CD8-positive, alpha-beta memory T cell (primary cell): ENCODE measurements at places on chromosomes 1 and 21.

DNA sequence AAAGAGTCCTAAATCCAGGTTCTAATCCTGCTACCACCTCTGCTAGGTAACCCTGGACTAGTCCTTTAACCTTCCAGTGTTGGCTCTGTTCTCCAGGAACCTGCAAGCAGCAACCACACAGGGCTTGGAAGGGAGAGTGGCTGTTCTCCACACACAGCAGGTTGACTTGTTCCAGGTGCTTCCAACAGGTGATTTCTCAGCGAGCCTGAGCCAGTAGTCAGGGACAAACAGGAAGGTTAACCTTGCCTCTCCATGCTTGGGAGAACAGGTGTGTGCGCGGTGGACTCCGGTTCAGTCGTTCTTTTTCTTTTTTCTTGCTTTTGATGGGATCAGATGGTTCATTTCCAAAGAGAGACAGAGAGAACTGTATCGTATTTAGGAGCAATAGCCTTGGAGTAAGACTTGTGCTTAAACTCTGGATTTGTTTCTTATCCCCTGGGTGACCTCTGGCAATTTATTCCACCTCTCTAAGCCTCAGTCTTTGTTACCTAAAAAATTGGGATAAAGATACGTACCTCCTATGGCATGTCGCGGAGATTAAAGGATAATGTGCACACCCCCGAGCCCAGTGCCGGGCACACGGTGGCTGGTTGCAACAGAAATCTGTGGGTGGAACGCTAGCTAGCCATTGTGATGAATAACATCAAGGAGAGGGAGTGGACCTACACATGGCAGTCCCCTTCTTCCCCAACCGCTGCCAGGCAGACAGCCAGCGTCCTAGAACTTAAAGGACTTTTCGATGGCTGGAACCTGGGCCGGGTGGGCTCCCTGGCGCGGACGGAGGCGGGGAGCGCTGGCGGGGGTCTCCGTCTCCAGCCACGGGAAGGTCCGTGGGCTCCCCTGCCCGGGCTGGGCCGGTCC lies 583 bp upstream of the CACHD1 start:
- no peak for DNase-seq

DNA sequence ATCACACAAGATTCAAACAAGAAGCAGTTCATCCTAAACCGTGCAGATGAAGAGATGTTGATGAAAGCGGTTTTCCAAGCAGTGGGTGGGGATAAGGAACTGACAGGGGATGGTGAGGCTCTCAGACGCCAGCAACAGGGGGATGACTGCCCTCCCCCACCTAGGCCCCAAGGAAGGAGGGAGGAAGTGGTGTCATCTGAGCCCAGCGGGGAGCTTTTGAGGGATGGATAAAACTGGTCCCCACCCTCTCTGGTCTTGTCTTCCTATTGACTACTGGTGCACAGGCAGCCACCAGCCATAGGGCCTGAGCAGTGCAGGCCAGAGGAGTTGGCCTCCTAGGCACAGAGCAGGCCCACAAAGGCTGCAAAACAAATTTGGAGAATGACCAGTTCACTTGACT lies 175.5 kb downstream of the HUNK start:
- DNase-seq: no peak

GRCh38 chr1:208965351-208965750 lies 618.2 kb upstream of the CAMK1G start:
- no peak for DNase-seq

DNA sequence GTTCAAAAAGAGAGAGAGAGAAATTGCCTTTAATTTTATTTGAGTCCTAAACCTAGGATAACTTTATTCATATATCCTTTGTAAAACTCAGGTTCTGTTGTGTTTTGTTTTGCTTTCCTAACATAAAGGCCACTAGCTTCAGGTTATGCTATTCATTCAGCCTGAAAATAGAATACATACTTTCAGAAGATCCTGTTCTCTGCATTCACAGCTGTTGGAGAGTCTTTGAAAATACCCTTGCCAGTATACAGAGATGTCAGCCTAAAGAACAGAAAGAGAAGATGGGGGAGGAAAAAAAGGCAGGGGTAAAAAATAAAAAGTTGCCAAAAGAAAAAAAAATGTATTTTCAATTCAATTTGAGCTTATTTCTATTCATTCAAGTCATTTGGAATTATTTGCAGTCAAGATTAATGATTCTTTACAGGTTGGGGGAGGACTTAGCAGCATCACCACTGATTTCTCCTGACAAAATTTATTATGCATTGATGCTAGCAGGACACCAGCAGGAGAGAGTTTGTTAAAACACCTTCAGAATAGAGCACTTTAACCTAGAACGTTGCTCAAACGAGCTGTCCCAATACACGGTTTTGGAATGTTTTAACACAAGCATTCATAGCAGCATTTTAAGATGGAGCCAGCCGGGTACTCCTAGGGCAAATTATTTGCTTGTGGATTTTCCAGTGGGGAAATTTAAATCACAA lies 318.5 kb downstream of the NTNG1 start:
- DNase-seq: no peak

DNA sequence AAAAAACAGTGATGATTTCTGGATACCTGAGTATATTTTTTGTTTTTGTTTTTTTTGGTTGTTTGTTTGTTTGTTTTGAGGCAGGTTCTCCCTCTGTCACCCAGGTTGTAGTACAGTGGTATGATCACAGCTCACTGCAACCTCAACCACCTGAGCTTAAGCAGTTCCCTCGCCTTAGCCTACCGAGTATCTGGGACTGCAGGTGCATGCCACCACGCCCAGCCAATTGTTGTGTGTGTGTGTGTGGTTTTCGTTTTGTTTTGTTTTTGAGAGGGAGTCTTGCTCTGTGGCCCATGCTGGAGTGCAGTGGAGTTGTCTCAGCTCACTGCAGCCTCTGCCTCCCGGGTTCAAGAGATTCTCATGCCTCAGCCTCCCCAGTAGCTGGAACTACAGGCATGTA lies 55.3 kb upstream of the RCC1 start:
- no peak for DNase-seq

DNA sequence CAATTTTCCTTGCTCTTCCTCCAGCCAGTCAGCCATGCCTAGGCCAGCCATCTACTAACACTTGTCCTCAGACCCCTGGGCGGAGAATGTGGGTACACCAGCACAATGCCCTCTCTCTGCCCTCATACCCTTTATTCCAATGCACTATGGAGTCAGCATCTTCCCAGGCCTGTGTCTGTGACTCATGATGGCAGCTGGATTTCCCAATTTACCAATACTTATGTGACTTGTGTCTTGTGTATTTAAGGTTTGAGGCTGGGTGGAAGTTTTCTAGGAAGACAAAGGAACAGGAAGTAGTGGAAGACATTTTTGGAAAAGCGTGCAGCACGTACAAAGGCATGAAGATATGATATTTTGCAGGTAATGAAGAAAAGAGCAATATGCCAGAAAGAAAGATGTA lies 114.3 kb downstream of the NMNAT2 start:
- no peak for DNase-seq

DNA sequence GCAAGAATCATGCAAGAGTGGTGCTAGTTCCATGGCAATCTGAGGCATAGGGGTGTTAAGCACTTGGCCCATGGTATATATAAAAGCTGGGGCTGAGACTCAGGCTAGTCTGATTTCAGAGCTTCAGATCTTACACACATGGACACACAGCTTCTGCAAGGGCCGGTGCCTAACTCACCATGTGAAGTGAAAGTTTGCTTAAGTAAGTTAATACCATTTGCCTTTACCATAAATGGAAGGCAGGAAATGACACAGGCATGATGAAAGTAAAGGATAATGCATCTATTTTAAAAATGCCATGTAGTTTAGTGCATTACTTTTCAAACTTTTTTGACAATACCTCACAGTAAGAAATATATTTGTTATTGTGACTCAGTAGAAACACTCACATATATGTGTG lies 122.6 kb downstream of the KCNJ6 start:
- no peak for DNase-seq

GRCh38 chr1:187842406-187843165 lies 1013.8 kb downstream of the PLA2G4A start:
- DNase-seq: no peak

DNA sequence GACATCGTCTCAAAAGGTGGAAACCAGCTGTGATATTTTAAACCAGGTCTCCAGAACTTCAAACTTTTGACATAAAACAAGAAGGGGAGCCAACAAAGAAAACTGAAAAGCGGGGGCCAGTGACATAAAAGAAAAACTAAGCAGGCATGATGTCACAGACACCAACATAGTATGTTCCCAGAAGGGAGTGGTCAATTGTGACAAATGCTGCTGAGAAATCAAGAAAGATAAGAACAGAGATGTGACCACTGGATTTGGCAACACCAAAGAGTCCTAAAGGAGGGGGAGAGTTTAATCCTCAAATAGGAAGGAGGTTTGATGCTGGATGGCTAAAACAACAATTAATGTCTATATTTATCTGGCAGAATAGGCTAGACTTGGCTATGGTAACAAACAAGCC lies 2.3 kb upstream of the RNF19B start:
- no peak for DNase-seq

GRCh38 chr1:30853350-30853749 lies 55.2 kb downstream of the SDC3 start:
- no peak for DNase-seq

GRCh38 chr1:31708324-31708723 lies 4.5 kb upstream of the COL16A1 start:
- no peak for DNase-seq

GRCh38 chr1:60483509-60483908 lies 409.9 kb upstream of the C1orf87 start:
- DNase-seq: no peak
